ENCODE measurements at places on chromosomes 7 and 10.

- peak; percentile 55 for DNase-seq
These were observed 4.4 kb upstream of the MYL7 start for GRCh38 chr7:44145479-44145968.

DNA sequence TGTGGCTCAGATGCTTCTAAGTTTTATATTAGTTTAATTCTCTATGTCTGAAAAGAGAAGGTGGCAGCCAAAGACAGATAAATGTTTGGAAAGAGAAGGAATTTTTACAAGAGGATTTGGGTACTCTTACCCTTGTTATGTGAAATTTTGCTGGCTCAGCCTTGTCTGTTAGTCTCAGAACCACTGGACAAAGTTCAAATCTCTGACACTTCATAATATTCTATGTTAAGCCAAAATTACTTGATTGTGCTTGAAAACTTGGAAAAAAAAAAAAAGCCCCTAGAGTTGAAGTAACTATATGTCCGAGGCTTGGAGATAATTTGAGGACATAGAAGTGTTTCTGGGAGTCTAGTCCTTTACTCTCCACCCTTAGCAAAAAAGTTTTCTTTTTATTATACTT is 1079.3 kb upstream of the LRRTM3 start:
- DNase-seq = no peak

GRCh38 chr7:80136261-80137055 is 1.8 kb downstream of the GNAI1 start:
- no peak for DNase-seq

DNA sequence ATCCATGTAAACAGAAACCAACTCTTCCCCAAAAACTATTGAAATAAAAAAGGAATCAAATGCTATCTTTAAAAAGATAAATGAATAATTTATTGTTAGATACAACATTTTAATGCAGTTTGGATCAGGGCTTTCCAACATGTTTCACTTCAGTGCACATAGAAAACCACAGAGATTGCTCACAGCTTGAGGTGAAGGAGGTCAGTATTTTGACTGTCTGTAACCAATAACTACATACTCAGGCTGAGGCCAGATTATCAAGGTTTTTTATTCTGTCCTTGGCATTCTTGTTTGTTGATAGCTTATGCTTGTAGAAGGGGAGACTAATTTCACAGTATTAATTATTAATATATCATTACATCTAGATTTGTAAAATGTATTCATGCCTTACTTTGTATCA is 195.5 kb downstream of the PRKG1 start:
- no peak for DNase-seq

DNA sequence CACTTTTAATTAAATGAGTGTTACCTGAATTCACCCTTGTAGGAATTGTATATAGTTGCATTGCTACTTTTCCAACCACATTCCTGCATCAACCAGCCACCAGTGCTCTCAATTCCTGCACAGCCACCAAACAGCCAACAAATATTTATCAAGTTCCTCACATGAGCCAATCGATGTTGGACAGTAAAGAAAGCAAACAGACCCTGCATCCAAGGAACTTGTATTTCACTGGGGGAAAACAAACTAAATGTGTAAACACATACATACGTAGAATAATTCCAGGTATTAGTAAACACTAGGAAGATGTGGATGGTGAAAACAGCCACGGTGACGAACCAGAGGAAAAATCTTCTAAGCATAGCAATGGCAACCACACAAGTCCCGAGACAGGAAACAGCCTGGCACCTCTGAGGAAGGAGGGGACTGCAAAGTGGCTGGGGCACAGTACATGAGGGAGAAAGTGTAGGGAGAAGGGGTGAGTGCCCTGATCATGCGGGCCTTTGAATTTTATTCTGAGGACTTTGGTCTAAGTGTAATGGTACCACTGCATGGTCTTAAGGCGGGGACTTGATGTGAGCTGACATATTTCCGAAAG is 111.2 kb downstream of the XRCC2 start:
- DNase-seq = no peak

DNA sequence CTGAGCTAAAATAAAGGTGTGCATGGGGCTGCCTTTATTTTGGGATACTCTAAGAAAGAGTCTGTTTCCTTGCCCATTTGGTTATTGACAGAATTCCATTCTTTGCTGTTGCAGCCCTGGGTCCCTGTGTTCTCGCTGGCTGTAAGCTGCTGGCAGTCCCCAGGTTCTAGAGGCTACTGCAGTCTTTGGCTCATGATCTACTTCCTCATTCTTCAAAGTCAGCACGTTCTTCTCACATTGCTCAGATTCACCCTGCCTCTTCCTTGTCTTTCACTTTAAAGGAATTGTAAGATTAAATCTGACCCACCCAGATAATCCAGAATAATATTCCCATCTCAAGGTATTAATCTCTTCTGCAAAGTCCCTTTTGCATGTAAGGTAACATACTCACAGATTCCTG is 620.3 kb downstream of the CCSER2 start:
- no peak for DNase-seq

DNA sequence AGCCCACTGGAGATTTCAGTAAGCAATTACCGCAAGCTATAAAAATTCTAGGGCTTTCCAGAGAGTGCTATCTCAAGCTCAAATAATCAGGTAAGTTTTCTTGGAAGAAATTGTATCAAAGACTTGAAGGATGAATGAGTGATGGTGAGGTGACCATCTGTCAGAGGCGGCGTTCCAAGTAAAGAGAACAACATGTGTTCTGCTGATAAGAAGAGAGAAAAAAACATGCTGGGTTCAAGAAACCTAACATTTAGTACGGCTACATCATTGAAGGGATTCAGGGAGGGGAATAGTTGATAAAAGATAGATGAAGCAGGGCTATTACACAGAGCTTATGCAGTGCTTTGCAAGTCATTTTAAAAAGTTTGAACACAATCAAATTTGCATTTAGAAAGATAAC is 100.7 kb downstream of the GNAI1 start:
- no peak for DNase-seq

GRCh38 chr10:13587391-13587790 is 626 bp downstream of the PRPF18 start:
- DNase-seq = no peak

DNA sequence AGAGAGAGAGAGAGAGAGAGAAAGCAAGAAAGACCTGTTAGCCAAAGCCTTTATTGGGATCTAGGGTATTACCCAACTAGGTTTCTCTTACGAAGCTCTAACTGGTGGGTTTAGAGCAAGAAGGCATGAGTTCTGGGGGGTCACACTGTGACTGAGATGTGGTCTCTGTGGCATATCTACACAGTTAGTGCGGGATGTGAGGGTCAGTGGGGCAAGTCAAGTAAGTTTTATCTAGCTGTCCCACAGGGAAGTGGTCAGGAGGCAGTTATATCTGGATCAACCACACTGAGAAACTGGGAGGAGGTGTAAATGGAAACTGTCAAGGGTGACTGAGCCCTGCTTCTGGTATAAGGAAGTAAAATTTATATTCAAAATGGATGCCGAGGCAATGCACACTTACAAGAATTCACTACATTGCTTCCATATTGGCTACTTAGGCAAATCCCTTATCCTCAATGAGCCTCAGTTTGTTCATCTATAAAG is 331.6 kb upstream of the HPS1 start:
- no peak for DNase-seq

GRCh38 chr10:132482090-132482800 is 55.3 kb upstream of the INPP5A start:
- DNase-seq = no peak

GRCh38 chr10:22705527-22705926 is 8.9 kb downstream of the PIP4K2A start:
- DNase-seq = no peak
